Ecto neural progenitor cell (in vitro differentiated cells): ENCODE measurements at places on chromosomes 3 and 15.

DNA sequence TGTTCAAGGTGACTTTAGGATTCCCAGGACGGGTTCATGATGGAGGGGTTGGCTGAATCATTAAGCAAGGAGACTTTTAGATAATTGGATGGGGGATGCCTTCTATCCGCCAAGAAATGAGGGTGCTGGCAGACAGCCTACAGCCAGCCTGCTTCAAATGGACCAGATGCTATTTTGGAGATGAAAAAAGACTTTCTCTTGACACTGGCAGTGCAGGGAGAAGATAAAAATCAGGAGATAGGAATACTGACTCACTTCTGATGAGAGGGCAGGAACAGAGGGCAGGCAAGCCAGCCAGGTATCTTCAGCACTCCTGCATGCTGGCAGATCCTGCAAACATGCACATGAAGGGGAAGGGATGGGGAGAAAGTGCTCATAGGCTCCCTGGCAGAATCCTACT, 7.7 kb upstream of the SYN2 start:
- DNase-seq, result no peak

DNA sequence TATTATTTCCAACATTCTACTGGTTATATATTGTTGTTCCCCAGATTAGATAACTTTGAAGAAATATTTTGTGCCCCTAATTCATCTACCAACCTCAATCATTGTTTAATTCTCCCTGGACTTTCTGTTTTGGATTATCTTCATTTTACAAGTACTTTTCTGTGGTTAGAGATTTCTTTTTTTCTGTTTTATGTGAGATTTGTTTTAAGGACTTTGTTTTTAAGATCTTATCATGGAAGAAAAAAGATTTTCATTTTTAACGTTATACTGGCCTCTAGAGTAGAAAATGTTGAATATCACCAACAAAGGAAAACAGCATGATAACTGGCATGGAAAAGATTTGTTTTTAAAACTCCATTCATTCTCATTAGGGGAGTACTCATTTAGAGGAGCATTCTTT, 210.9 kb upstream of the KCNMB2 start:
- no peak for DNase-seq

DNA sequence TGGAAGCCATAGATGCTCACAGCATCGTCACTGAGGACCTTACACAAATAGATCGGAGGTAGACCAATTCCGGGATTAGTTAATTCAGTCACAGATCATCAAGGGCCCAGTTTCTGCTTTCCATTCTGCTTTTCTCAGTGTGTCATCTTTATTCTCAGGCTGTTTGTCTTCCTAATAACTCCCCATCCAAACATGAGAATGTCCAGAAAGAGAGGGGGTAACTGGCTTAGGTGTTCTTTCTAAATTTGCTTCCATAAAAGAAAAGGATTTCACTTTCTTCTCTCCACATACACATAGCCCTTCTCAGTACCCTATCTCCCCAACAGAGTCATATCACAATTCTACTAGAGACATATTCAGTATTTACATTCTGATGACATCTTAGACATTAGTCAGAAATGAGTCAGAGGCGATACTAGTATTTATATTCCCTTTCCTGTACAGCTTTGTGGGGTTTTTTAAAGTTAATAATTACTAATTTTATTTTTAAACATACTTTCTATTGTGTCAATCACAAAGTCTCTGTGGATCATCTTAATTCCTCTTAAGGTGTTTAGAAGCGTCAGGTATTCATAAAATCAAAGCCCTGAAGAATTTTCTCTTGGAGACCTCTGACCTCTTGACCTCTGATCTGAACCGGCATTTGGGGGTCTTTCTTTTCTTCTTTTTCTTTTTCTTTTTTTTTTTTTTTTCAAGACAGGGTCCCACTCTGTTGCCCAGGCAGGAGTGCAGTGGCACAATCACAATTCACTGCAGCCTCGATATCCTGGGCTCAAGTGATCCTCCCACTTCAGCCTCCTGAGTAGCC, 24.3 kb upstream of the IL12A start:
- DNase-seq, result no peak

DNA sequence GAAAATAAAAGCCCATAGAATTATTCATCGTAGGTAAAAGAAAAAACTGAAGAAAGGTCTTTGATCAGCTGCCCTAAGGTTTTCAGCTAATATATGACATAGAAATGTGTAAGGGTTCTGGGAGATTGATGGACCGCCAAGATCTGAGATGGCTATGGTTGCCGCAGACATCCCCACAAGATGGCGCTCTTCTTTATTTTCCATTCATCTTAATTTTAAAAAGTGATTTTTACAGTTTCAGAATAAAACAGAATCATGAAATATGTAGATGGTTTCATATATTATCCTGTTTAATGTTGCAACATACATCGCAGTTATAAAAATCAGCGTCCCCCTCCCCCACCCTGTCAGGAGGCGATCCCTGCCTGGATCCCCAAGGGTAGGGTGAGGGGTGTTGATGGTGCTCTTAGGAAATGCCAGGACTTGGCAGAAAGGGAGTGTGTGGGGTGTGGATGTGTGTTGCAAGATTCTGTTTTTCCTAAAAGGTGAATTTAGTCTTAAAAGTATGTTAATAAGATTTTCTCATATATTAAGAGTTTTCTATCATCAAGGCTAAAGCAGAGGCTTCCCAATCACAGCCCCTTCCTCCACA, 68.8 kb downstream of the ANXA2 start:
- no peak for DNase-seq

DNA sequence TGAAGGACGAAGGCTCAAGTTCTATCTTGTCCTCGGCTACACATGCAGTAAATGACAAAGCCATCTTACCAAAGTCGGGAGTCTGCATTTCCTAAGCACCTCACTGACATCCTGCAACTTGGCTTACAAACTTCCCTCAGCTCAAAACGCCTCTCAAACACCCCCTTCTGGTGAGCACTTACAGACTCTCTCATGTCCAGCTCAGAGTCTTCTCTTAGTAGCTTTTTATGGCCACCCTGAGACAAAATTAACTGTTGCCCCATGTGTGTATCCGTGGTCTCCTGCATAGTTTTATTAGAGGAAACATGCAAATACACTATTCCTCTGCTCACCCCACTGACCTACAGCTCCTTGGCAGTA, 819.7 kb downstream of the FHIT start:
- no peak for DNase-seq

GRCh38 chr3:100902572-100902971, 90.6 kb downstream of the ABI3BP start:
- no peak for DNase-seq

- no peak for DNase-seq
Measured at GRCh38 chr3:61594964-61595285, 33.6 kb downstream of the PTPRG start.

- DNase-seq, result no peak
Measured at GRCh38 chr3:115227461-115227860, 80.4 kb upstream of the ZBTB20 start.

DNA sequence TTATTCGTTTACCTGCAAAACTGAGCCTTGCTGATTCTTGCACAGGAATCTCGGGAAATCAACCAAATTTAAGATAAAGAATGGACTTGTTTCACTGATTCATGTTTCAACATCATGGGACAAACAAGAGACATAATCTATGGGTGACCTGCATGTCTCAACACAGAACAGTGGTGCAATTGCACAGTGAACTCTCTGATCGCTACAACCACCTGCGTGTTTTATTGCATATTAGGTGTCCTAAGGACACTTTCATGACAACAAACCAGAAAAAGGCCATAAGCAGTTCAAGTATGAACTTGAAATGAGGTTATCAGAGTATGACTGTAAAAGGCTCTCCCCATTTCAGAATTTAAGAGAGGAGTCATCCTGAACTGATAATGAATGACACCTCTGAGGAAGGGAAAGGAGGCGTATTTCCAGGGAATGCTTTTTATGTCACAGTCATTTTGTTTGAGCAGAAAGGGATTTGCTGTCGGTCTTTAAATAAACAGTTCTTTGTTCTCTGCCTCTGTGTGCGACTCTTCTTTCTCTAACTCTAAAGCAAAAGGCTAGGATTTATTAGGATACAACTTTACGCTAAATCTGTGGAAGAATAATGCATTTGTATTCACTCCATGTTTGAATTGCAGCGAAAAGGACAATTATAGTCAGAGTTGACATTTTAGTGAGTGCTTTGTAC, 167.2 kb downstream of the RBMS3 start:
- DNase-seq, result no peak

GRCh38 chr3:28792604-28793003, 444.0 kb upstream of the AZI2 start:
- no peak for DNase-seq

- DNase-seq, result no peak
Measured at GRCh38 chr3:12503126-12503957, 19.1 kb downstream of the TSEN2 start.

DNA sequence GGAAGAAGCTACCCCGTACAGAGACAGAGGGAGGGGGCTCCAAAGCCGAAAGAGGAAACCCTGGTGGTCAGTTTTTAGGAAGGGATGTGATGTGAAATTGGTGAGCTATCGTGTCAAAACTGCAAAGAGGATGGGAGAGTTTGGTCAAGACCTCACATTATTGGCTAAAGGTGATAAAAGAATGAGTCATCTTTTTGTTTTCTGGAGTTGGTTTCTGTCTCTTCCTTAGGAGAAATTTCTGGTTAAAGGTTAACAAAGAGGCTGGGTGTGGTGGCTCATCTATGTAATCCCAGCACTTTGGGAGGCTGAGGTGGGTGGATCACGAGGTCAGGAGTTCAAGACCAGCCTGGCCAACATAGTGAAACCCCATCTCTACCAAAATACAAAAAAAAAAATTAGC, 217.8 kb upstream of the CBLB start:
- no peak for DNase-seq

DNA sequence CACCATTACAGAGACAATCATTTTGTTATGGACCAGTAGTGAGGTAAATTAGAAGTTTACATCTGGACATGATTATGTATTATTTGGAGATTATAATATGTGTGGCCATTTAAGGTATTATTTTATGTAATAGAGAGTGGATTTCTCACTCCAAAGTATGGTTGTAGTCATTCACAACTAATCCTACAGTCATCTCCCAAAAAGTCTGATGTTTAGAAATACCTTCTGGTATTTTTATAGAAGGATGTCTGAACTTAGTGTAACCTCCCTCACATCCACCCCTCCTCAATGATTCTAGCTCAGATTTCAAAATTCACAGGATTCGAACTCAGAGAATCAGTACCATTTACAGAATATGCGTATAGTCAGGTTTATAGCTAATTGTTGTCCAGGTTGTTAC, 346.6 kb upstream of the MEIS2 start:
- DNase-seq, result no peak

- DNase-seq, result no peak
Measured at GRCh38 chr3:197027896-197028727, 1.5 kb downstream of the MELTF start.

DNA sequence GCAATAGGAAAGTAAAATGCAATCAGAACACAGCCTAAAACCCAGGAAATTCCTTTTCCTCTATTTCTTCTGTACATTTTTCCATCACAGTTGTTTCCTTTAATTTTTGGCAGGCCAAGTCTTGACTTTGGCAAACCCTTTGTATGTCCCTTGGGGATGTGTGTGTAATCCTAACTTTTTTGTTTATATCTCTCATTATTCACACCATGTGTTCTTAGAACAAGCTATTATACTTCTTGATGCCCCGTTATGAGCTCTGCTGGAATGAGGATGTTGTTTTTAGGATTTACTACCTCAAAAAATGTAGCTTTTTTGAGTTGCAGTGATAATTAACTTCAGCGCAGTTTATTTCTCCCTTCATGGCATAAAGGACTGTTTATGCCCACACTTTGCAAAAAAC, 123.4 kb downstream of the ABI3BP start:
- no peak for DNase-seq

DNA sequence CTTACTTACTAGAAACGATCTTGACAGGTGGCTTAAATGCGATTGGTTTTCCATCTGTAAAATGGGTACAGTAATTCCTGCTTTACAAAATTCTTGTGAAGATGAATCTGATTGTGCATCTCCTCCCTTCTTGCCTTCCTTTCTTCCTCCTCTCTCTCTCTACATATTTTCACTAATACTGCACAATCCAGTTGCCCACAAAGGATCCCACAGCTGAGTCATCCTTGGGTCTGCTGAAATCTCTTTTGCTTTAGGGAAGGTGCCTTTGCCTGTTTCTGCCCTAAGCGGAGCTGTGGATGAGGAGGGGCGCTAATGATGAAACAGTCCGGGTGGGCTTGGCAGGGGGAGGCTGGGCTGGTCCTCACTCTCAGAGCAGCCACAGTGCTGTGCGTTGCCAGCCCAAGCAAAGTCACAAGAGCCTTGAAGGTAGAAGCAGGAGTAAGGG, 46.1 kb downstream of the AMOTL2 start:
- DNase-seq, result no peak

- no peak for DNase-seq
Measured at GRCh38 chr3:58520403-58521335, 16.3 kb downstream of the ACOX2 start.

- no peak for DNase-seq
Measured at GRCh38 chr3:197858598-197858997, 67.5 kb downstream of the LRCH3 start.

- no peak for DNase-seq
Measured at GRCh38 chr3:173622166-173622565, 224.6 kb downstream of the NLGN1 start.

- DNase-seq, result no peak
Measured at GRCh38 chr3:107954845-107955244, 136.0 kb downstream of the CD47 start.

DNA sequence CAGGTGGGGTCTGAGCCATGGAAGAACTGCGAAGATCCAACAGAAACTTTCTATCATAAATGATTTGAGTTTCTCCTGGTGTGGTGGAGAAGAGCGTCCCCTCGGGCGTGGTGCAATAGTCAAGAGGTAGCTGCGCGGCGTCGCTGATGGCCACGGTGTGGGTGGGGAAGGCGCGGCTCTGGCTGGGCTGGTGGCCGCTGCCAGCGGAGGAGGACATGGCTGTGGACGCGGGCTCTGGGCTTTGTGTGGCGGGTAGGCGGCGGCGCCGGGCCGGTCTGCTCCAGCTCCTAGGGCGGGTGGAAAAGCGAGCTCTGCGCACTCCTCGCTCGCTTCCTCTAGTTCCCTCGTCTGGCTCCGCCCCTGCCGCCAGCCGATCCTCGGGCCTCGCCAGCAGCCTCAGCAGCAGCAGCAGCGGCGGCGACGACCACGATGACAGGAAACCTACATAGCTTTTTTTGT, 5.9 kb downstream of the STARD9 start:
- DNase-seq, result peak; percentile 91

DNA sequence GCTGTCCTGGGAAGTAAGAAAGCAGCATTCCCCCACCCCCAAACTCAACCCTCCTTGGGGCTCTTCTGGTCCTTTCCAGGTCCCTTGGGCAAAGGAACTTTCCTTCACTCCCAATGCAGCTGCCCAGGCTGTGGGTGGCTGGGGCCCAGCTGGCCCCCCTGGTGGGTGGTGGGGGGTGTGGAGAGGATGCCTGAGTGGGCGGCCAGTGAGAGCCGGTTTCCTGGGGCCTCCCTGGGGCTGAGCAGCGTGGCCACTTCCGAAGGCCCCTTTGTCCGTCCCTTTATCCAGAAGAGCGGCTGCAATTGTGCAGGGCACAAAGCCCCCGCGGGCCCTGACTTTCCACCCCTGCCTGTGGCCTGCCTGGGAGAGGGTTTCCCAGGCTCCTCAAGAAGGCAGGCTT, 61.0 kb downstream of the RHCG start:
- no peak for DNase-seq

- no peak for DNase-seq
Measured at GRCh38 chr3:140186421-140186920, 251.5 kb downstream of the CLSTN2 start.

- DNase-seq, result no peak
Measured at GRCh38 chr3:16279010-16279801, 14.2 kb downstream of the OXNAD1 start.
